Activated CD4-positive, alpha-beta T cell treated with anti-CD3 and anti-CD28 coated beads, Interleukin-2, amount 10 ng/mL, durations not matched to agents 24 days and 14 days (primary cell): ENCODE measurements at places on chromosomes 6 and 20. TPM values are rescaled to one million over a fixed set of nuclear protein-coding genes. Genes with fewer than 3 reads are reported as not detected.
A peak's percentile ranks its signal among the peaks of the same experiment; 100 is the strongest.

BEND3 gene
- total RNA-seq: 12.6 and 12.9 TPM in 2 replicates

- no peak for DNase-seq
- peaks cover 2% of the 10 kb centered on the region for H3K27me3 ChIP-seq
- no peak overlapping the region for H3K4me3 ChIP-seq
Observed at GRCh38 chr6:97423190-97423589, 140.2 kb upstream of the MMS22L start.

GRCh38 chr20:30892541-30893345 lies 364.7 kb upstream of the DEFB115 start:
- H3K27me3 ChIP-seq: peaks cover 21% of the 10 kb centered on the region
- H3K27ac ChIP-seq: no peak overlapping the region
- no peaks in the 10 kb centered on the region for H3K4me1 ChIP-seq

LPIN3 gene
- total RNA-seq: 1.2 and 1.6 TPM in 2 replicates

- no peaks in the 10 kb centered on the region for H3K36me3 ChIP-seq
- no peak for DNase-seq
- H3K27me3 ChIP-seq: no peaks in the 10 kb centered on the region
- no peak overlapping the region for H3K4me3 ChIP-seq
Observed at GRCh38 chr6:118325220-118325860, 222.8 kb upstream of the PLN start.

GRCh38 chr6:137811916-137812553 lies 55.0 kb upstream of the TNFAIP3 start:
- H3K27ac ChIP-seq: peak overlapping the region; percentile 55
- DNase-seq: no peak
- peaks cover 60% of the 10 kb centered on the region for H3K4me1 ChIP-seq
- peak overlapping the region; percentile 2 for H3K4me3 ChIP-seq
- peaks cover 5% of the 10 kb centered on the region for H3K36me3 ChIP-seq
- H3K27me3 ChIP-seq: no peaks in the 10 kb centered on the region

EYS gene
- total RNA-seq: not detected in 2 replicates

DNA sequence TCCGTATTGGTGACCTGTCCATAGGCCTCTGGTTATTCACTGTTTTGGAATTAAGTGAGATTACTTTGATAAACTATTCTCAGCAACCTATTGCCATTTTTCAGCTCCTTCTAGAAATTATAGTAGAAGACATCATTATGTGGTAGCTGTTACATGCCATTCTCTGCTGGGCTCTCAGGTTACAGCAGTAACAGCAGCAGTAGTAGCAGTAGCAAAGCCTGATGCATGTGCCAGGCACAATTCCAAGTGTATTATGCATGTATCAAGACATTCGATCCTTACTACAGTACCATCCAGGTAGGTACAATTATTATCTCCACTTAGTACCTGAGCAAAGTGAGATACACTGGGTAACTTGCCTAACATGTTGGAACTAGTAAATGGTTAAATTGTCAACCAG lies 74.3 kb downstream of the RPS12 start:
- H3K27ac ChIP-seq: no peak overlapping the region
- peaks cover 2% of the 10 kb centered on the region for H3K4me1 ChIP-seq
- no peaks in the 10 kb centered on the region for H3K36me3 ChIP-seq
- DNase-seq: no peak
- H3K4me3 ChIP-seq: no peak overlapping the region
- peaks cover 9% of the 10 kb centered on the region for H3K27me3 ChIP-seq

DNA sequence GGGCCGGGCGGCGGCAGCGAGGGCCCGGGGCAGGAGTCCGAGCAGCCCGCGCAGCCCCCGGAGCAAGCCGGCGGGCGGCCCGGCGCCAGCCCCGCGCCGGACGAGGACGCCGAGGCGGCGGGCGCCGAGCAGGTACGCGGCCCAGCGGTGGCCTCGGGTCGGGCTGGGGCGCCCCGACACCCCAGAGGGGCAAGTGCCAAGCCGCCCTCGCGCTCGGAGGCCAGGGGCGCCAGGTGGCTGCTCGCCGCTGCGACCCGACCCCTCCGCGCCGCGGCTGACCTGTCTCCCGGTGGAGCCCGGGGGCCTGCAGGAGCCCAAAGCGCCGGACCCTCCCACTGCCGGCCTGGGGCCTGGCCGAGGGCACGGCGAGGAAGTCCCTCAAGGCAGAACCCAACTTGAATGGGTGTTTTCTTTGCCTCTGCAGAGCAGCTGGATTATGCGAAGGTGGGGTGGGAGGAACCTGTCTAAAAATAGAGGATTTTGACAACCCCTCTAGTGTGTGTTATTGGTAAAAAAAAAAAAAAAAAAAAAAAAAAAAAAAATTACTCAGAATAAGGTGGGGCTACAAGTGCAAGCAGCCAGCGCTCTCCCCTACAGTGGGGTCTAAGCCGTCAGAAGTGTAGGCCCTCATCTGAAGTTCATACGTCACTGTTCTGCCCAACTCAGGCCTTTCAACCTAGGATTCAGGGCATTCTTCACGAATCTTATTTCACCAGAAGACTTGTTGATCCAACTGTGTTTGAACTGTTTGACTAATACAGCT lies 609 bp downstream of the OGFRL1 start:
- peaks cover 30% of the 10 kb centered on the region for H3K4me1 ChIP-seq
- H3K27ac ChIP-seq: peak overlapping the region; percentile 48
- H3K27me3 ChIP-seq: peaks cover 19% of the 10 kb centered on the region
- peaks cover 6% of the 10 kb centered on the region for H3K36me3 ChIP-seq
- DNase-seq: peak; percentile 76
- H3K4me3 ChIP-seq: peak overlapping the region; percentile 82

- H3K4me3 ChIP-seq: no peak overlapping the region
- no peak overlapping the region for H3K27ac ChIP-seq
- DNase-seq: no peak
Observed at GRCh38 chr6:128335963-128336362, 184.4 kb downstream of the PTPRK start.

DNA sequence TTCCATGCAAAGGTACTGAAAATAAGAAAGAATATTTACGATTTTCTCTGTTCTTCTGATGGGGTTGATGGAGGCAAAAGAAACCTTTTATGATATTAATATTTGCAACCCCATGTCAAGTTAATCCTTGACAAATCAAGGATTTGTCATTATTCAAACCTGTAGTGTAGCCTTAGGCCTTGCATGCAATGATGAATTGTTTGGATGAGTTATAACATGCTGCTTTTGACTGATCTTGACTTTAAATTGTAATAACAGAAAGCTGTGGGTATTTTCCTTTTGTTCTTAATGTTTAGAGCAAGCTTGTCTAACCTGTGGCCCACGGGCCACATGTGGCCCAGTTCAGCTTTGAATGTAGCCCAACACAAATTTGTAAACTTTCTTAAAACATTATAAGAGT lies 13.0 kb upstream of the BAG2 start:
- H3K27me3 ChIP-seq: no peaks in the 10 kb centered on the region
- H3K4me3 ChIP-seq: no peak overlapping the region
- no peak overlapping the region for H3K27ac ChIP-seq
- peaks cover 34% of the 10 kb centered on the region for H3K36me3 ChIP-seq

DNA sequence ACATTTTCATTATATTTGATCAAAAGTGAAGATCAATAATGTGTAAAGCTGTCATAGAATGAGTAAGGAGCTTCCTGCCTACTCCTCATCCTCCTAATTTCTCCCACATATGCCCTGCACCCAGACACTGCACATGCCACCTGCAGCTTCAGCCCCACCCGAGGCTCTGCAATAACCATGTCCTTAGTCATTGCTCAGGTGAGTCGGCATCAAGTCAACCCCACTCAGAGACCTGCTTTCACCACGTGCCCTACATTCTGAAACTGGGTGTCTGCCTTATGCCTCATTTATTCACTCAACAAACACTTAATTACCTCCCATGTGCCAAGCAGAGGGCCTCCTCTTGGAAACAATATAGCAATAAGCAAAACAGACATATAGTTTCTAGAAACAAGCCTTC lies 15.4 kb upstream of the TNFAIP3 start:
- H3K4me3 ChIP-seq: no peak overlapping the region
- no peak for DNase-seq
- peaks cover 14% of the 10 kb centered on the region for H3K36me3 ChIP-seq
- H3K4me1 ChIP-seq: peaks cover 20% of the 10 kb centered on the region
- peak overlapping the region; percentile 22 for H3K27ac ChIP-seq

DNA sequence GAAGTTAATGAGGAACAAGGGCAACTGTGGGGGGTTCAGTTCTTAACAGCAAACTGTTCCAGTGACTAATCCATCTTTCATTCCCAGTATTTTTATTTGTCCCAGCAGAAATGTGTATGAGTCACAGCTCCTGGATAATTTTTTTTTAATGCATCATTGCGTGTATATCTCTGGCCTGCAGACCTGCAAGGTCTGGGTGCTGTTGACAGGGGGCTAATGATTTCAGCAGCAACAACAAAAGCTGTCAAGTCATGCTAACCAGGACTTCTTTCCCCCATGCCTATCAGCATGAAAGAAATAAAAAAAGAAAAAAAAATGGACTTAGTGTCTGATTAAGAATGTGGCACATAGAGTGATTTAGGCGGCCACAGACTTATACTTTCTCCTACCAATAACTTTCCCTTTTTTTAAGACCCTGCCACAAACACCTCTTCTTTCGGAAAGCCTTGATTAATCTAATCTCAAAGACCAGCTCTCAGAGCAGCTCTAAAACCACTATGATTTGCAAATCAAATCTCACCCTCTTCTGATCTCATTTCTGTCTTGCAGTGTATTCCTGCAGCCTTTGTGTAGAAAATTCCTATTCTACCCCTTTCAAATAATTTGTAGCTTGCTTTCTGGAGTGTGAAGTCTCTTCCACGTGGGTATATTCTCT lies 14.2 kb upstream of the PREX1 start:
- no peak overlapping the region for H3K4me3 ChIP-seq
- H3K4me1 ChIP-seq: peaks cover 16% of the 10 kb centered on the region
- H3K27ac ChIP-seq: no peak overlapping the region
- DNase-seq: no peak
- peaks cover 30% of the 10 kb centered on the region for H3K27me3 ChIP-seq

DNA sequence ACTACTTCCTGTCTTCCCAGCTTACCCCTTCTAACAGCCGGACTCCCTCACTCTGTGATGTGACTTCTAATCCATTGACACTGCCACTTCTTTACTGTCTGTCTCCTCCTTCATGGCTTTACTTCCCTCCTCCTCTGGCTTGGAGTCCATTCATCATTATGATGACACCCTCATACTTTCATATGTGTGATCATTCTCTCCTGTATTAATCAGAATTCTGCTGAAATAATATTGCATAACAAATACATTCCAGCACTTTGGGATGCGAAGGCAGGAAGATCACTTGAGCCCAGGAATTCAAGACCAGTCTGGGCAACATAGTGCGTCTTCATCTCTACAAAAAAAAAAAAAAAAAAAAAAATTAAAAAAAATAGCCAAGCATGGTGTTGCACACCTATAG lies 147.9 kb upstream of the BTBD3 start:
- H3K4me1 ChIP-seq: no peaks in the 10 kb centered on the region
- H3K27me3 ChIP-seq: no peaks in the 10 kb centered on the region
- H3K4me3 ChIP-seq: no peak overlapping the region
- no peak for DNase-seq

DNA sequence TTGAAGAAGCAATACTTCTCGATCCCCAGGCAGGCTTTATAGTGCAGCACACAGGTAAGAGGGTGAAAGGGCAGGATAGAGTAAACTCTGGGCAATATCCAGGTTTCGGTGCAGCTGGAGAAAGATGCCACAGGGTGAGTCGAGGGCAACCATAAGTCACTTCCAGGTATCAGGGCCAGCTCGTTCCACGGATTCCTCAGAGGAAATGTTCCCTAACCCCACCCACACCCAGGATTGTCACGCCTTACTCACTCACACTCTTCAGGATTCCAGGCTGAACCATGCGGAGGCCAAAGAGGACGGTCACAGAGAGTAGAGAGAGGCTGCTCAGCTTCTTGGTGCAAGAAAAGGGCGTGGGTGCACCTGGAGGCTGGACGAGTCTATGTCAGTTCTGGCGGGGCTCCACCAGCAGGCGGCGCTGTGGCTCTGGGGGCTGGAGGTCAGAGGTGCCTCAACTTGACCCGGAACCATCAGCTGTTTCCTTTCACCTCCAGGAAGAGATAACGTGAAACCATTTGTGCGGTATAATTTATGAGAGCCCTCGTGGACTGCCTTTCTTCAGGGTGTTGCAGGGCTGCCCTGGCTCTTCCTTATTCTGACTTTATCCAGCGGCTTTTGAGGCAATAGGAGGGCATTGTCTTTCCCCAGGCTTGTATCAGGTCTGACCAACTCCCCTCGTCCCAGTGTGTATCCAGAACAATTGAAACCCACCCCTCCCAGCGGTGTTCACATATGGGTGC lies 14.5 kb upstream of the WFDC12 start:
- H3K27ac ChIP-seq: no peak overlapping the region
- no peak overlapping the region for H3K4me3 ChIP-seq
- H3K36me3 ChIP-seq: no peaks in the 10 kb centered on the region

- no peaks in the 10 kb centered on the region for H3K4me1 ChIP-seq
- H3K36me3 ChIP-seq: no peaks in the 10 kb centered on the region
- no peaks in the 10 kb centered on the region for H3K27me3 ChIP-seq
- no peak for DNase-seq
- no peak overlapping the region for H3K4me3 ChIP-seq
- no peak overlapping the region for H3K27ac ChIP-seq
Observed at GRCh38 chr6:77231438-77232305, 231.6 kb downstream of the HTR1B start.

ASIP gene
- not detected in 2 replicates for total RNA-seq

ANGPT4 gene
- not detected in 2 replicates for total RNA-seq

HACE1 gene
- total RNA-seq: 18.6 and 21.3 TPM in 2 replicates

DNA sequence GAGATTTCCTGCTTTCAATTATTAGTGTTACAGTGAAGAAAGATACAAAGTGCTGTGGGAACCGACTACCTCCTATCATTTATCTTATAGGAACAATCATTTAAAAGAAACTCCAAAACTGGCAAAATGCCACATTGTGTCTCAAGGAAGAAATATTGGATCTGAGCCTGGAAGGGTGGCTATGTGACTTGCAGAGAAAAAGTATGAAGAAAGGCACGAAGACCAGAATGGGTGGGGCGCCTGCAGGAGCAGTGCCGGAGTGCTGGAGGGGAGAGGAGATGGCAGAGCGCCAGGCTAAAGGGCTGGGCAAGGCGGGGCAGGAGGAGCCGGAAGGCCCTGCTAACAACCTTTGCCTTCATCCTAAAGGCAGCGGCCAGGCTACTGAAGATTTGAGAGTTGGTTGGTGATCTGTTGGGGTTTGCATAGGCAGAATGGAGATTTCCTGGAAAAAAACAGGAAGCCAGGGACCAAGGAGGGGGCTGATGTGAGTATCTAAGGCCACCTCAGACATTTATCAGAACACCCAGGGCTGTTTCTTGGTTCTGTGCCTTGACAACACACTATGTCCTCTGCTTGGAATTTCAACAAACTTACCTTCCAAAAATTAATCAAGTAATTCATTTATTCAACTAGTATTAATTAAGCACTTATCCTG lies 125.6 kb downstream of the MAFB start:
- H3K4me3 ChIP-seq: no peak overlapping the region
- H3K36me3 ChIP-seq: no peaks in the 10 kb centered on the region
- no peak for DNase-seq
- H3K4me1 ChIP-seq: no peaks in the 10 kb centered on the region
- no peaks in the 10 kb centered on the region for H3K27me3 ChIP-seq

CYP39A1 gene
- total RNA-seq: not detected in 2 replicates

TSBP1 gene
- not detected in 2 replicates for total RNA-seq

- H3K4me3 ChIP-seq: no peak overlapping the region
- H3K27me3 ChIP-seq: peaks cover 11% of the 10 kb centered on the region
- no peak overlapping the region for H3K27ac ChIP-seq
- peaks cover 2% of the 10 kb centered on the region for H3K4me1 ChIP-seq
- H3K36me3 ChIP-seq: no peaks in the 10 kb centered on the region
Observed at GRCh38 chr6:17490724-17491123, 97.3 kb downstream of the CAP2 start.

KCNK15 gene
- total RNA-seq: 0.44 and 0.76 TPM in 2 replicates

GRCh38 chr20:32429745-32430360 lies 71.7 kb downstream of the ASXL1 start:
- H3K36me3 ChIP-seq: peaks cover 71% of the 10 kb centered on the region
- peaks cover 4% of the 10 kb centered on the region for H3K4me1 ChIP-seq
- H3K4me3 ChIP-seq: no peak overlapping the region
- H3K27ac ChIP-seq: no peak overlapping the region

TMEM14B gene
- total RNA-seq: 94.0 and 98.0 TPM in 2 replicates

AIF1 gene
- 68.2 and 69.6 TPM in 2 replicates for total RNA-seq
